Stimulated activated CD8-positive, alpha-beta memory T cell treated with anti-CD3 and anti-CD28 coated beads, Interleukin-7, amount 100 ng/mL, for 1 hour (primary cell): ENCODE measurements at places on chromosomes 4 and X.

DNA sequence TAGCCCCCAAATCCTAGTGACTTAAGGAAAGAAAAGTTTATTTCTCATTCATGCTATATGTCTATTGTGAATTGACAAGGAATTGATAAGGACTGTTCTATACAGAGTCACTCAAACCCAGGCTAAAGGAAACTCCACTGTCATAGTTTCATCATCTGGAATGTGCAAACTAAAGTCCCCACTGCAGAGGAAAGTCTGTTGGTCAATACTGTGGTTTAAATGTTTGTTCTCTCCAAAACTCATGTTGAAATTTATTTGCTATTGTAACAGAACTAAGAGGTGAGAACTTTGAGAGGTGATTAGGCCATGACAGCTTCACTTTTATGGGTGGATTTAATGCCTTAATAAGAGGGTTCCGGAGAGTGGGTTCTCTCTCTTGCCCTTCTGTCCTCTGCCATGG is 149.6 kb downstream of the COX18 start:
- DNase-seq, result no peak

DNA sequence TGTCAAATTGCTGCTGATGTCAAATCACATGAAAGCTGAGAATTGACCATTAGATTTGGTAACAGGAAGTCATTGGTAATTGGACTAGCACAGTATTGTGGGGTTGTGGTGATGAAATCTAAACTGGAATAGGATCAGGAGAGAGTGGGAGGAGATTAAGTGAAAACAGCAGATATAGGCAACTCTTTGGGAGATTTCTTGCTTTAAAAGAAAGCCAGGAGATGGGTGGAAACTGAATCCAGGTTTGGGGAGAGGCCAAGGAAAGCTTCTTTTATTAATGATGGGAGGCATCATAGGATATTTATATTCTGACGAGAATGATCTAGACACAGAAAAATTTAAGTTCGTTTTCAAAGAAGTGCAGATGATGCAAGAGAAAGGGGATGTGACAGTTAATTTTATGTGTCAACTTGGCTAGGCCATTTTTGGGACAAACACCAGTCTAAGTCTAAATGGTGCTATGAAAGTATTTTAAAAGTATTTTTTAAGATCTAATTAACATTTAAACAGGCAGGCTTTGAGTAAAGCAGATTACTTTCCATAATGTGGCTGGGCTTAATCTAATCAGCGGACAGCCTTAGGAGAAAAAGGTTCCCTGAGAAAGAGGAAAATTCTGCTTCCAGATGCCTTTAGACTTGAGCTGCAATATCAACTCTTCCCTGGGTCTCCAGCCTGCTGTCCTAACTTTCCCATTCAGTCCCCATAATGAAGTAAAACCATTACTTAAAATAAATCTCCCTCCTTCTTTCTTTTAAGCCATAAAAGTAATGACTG is 24.7 kb downstream of the SEC24D start:
- DNase-seq, result no peak

DNA sequence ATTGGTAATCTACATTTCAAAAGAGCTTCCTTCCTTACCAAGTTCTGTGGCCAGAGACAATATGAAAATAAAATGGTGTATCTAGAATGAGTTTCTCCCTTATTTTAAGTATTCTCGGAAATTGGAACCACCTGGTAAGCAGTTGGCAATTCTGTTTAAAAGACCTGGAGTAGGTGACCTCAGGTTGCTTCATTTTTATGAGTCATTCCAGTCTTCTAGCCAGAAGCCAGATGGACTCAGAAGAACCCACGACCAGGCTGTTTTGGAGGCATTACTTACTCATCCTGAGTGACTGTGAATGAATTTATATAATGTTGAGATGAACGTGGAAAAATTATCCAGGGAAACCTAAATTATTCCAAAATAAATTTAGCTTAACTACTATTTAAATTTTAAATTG is 9.1 kb downstream of the BMPR1B start:
- no peak for DNase-seq

DNA sequence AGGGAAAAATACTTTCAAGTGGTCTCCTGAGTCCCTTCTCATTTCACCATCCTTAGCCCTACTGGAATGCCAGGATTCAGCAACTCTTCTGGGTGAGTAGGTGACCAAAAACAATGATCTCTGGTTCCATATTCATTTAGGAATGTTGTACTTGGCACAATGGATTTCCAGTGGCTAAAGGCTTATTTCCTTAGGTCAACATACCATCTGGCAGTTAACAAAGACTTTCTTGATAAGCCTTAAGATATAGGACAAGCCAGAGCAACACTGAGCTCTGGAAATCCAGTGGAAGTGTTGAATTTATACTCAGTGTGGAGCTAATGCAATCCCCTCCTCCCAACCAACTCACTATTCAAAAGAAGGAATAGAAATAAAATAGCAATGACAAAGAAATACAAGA is 139.4 kb upstream of the EMCN start:
- DNase-seq, result no peak

DNA sequence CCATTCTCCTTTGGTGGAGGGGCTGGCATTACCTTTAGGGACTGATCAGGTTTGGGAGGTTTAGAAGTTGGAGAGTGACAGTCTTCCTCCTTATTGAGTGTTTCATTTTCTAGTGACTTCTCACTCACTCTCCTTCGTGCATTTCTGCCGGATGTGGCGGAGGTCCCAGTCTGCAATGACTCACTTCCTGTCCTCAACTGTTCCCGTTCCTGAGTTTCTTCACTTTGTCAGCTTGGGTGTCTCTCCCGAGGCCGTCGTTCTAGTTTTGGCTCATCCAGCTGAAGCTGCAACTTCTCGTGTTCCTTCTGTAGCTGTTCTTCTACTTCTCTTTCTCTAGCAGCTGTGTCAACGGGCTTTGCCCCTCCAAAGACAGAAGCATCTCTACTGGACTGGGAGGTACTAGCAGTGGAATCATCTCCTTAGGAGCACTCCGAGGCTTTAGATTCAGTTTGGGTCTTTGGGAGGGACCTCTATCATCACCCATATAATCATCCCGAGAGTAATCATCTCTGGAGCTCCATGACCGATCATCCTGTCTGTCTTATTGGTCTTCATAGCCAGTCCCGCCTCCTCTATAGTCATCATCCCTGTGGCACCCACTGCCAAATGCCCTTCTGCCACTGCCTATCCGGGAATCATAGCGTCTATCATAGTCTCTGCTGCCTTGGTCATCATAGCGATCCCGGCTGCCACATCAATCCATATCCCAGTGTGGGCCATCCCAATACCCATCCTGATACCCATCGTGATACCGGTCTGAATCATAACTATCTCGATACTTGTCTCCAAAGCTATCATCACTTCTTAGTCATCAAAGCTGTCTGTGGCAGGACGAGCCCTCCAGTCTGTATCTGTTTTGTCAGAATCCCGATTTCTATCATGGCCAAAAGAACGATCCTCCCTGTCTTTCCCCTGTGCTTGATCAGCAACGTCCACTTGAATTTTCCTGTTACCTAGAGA is 35.3 kb upstream of the VSIG4 start:
- DNase-seq, result peak; percentile 12

DNA sequence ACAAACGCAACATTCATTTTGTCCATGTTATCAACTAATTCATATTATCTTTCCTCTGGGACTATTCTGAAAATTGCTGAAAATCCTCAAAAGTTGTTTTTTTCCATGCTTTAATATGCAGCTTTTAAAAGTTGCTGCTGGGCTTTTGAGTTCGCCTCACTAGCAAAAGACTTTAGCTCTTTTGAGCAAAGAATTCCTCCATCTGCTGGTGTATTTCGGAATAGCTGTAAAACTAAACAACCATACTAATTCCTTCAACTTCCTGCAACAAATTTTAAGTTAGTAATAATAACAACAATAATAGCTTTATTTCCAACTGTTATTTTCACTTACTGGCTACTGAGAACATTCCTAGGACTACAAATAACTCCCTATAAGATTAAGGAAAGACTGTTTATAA is 124.5 kb upstream of the PLAC1 start:
- no peak for DNase-seq

- DNase-seq, result no peak
Observed at GRCh38 chrX:1491851-1492349, 39.2 kb upstream of the ASMTL start.
